ENCODE measurements at places on chromosomes 2 and 18.

DNA sequence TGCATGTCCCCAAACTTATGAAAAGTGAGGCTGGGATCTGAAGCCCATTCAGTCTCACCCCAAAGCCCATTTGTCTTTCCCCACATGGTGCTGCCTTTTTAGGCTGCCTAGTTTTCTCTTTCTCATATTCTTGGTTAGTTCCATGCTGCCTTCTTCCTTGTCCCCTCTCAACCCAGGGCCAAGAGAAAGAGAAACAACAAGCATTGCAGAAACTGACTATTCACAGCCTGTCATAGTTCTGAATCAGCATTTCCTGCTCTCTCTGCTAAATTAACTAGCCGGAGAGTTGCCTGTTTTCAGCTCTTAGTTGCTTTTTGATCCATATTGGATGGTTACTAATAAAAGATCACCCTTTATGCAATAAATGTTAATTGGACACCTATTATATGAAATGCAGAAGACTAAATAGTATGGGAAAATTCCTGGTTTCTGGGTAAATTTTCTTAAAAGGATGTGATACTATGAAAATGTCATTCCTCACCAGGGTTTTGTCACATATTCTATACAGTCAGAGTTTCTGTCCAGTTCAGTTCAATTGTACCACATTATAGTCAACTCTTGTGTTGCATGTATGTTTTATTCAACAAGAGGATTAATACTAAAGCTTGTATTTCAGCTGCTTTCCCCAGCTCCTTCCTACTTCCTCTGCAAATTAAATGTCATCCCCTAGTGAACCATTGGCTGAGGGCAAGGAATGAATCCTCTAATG, 246.5 kb downstream of the GALR1 start:
- DNase-seq = no peak

DNA sequence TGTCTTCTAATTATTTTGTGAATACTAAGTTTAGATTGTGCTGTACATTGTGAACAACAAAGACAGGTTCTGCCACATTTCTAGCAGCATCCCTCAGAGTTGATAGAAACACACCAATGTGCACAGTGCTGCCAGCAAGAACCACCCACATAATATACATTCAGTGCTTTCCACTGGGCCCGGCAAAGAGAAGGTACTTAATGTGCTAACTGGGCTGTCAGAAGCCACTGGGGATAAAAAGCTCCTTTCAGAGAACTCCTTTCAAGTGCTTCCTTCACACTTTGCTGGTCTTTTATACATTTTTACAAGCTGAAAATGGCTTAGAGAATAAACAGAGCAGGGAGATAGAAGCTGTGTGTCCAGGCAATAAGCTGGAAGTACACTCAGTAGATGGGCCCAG, 58.0 kb upstream of the CAPN13 start:
- no peak for DNase-seq

- DNase-seq = no peak
Observed at GRCh38 chr2:109164739-109165221, 35.8 kb downstream of the SH3RF3 start.

DNA sequence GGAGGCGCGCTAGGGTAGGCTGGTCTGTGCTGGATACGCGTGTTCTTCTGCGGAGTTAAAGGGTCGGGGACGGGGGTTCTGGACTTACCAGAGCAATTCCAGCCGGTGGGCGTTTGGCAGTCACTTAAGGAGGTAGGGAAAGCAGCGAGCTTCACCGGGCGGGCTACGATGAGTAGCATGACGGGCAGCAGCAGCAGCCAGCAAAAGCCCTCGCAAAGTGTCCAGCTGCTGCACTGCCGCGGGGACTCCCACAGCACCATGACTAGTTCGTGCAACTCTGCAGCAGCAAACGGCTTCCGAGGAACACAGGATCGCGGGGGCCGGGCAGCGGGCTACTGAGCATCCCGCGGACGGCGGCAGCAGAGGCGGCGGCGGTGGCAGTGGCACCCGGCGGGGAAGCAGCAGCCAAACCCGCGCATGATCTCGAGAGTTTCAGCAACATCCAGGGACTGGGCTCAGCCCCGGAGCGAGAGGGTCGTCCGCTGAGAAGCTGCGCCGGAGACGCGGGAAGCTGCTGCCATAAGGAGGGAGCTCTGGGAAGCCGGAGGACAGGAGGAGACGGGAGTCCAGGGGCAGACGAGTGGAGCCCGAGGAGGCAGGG, 368 bp downstream of the TMEFF2 start:
- peak; percentile 57 for DNase-seq

- DNase-seq = peak; percentile 87
Observed at GRCh38 chr2:127081826-127082633, 24.9 kb downstream of the BIN1 start.

- no peak for DNase-seq
Observed at GRCh38 chr2:220434385-220434784, 807.0 kb downstream of the SLC4A3 start.

- DNase-seq = no peak
Observed at GRCh38 chr2:29525921-29526320, 395.5 kb downstream of the ALK start.

GRCh38 chr18:8003878-8004675, 437.0 kb downstream of the PTPRM start:
- no peak for DNase-seq

DNA sequence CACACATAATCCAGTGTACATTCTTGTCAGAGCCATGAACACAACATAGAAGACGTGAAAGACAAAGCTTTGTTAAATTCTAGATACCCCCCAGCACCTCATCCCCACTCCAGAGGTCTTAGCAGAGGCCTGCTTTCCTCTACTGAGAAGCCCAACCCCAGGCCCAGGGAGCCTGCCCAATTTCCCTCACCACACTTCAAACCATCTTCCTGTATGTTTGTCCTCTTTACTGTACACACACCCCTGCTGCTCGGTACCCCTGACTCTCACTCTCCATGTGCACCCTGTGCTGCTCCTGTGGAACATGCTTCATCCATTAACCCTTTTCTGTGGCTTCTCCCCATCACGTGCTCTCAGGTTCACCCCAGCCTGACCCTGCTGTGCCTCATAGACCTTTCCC, 37.2 kb downstream of the BOLA3 start:
- no peak for DNase-seq

GRCh38 chr2:48345176-48345575, 184.8 kb upstream of the STON1 start:
- DNase-seq = no peak

DNA sequence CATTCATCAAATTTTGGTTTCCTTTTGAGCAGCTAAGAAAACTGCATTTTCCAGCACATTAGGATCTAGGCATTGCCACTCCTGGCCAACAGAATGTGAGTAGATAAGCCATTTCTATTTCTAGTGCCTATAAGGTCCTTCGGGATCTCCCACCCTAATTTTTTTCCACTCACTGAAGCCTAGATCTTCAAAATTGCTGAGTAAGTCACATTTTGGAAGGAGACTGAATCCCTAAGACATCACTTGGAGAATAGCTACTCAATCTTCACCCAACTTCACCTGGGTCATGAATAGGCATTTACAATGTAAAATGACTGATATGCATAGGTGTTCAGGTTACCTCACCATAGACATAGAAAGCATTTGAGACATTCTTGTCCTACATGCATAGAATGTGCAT, 548.1 kb upstream of the GYPC start:
- DNase-seq = no peak

DNA sequence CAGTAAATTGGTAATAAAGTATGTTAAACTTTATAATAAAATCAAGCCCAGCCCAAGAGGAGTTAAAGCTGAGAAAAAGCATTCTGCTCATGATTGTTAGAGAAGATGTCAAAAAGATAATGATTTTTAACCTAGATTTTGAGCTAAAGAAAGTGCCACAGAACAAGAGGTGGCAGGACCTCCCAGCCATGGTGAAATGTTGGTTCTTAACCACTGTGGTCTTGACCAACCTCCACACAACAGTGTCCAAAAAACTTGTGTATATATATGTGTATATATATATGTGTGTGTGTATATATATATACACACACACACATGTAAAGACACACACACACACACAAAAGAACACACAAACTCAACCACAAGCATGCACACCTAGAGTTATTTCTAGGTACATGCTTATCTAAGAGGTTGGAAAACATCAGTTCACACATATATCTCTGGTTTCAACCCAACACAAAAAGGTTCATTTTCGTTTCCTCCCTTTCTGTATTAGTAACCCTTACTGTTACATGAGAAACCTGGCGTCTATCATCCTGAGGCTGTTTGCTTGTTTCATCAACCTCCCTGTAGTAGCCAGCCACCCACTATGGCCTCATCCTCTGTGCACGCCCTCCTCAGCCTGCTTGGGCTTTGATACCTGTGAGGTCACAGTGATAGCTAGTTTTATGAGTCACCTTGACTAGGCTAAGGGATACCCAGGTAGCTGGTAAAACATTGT, 631.8 kb upstream of the ID2 start:
- DNase-seq = peak; percentile 87

DNA sequence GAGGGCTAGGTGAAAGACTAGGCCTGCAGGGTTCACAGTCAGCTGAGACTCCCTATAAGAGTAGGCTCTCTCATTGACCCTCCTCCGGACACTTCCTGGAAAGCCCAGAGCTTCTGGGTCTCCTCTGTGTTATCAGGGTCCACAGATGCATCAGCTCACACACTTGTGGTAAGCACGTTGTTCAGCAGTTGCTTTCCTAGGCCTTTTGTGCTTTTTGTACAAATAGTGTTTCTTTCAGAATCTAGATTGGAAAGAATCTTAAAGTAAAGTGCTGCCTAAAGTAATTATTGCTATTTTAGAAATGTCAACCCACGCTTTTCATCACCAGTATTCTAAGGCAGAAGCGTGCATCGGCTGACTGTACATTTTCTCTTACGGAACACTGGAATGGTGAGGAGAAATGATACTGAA, 15.5 kb downstream of the SLC9A2 start:
- DNase-seq = no peak

GRCh38 chr2:107742460-107743027, 84.1 kb upstream of the RGPD4 start:
- DNase-seq = no peak

DNA sequence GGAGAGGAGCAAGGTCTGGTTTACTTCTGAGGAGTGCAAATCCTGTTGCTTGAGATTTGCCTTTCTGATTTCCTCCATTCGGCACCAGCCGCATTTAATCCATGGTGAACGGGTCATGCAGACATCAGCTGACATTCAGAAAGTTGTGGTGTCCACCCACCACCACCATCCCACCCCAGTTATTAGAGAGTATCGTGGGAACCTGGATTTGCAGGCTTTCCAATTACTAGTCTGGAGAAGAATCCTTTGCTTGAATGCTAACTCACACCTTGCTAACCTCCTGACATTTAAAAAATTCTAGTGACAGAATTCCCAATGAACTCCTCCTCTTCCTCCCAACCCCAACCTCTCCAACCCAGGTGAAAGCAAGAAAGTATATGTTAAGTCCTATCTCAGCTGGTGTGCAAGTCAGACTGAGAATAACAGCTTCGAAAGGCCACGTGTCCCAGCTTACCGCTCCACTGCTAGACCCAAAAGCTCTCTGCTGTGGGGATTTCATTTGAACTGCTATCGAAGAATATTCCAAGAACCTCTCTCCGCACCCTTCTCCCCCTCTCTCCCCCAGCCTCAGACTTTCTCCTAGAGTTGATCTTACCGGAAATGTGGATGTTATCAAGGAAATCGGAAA, 17.7 kb downstream of the BCL11A start:
- no peak for DNase-seq

DNA sequence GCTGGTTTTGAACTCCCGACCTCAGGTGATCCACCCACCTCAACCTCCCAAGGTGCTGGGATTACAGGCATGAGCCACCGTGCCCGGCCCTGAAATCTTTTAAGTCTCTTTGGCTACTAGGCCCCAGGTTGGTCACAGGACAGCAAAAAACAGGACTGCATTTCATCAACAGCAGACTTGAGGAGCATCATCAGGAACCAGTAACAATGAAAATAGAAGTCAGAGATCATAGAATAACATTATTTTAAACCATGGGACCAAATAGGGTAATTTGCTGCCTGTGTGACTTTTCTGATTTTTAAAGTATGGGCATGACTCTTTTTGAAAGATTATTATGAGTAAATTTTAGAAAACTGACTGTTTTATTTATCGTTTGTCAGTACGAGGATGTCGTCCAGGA, 24.8 kb downstream of the PPP1CB start:
- DNase-seq = no peak

DNA sequence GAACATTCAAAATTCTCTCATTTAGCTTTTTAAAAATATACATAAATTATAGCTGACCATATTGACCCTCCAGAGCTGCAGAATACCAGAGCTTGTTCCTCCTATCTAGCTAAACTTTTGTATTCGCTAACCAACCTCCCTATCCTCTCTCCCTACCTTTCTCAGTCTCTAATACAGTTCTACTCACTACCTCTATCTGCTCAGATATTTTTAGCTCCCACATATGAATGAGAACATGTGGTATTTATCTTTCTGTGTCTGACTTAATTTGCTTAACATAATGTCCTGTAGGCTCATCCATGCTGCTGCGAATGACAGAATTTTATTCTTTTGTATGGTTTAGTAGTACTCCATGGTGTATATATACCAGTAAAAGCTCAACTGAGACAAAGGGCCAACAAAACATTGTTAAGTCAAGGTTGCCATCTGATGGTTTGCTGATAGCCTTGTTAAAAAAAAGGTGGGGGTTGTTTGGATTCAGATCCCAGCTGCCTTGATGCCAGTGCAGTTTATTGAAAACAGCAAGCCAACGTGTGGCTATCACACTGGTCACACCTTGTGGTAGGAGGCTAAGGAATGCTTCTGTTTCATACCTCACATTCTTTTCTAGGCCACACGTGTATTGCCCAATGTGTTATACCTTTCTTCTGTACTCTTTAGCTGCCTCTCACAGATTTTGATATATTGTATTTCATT, 101.5 kb downstream of the VWA3B start:
- DNase-seq = no peak

GRCh38 chr2:29105375-29105774, 9.8 kb upstream of the CLIP4 start:
- DNase-seq = no peak

DNA sequence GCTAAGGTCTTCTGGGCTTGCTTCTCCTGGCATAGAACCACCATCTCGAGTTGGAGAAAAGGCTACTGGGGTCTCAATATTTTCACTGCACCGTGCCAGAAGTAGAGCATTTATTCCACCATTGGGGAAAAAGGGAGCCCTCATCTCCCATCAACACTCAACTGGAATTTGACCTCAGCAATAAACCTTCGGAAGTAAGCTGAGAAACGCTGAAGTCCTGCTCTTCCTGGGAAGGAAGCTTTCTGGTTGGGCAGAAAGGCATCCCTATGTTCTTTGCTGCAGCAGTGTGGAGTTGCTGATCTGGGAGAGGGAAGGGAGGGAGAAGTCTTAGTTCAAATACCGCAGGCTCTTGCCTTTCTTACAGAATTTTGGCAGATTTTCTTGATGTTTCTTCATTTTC, 368.8 kb downstream of the NUP35 start:
- DNase-seq = no peak

GRCh38 chr2:6771634-6772611, 93.8 kb downstream of the CMPK2 start:
- no peak for DNase-seq

GRCh38 chr2:170073288-170073687, 104.7 kb upstream of the MYO3B start:
- no peak for DNase-seq
